Regular cardiac myocyte (primary cell): ENCODE measurements at places on chromosomes 1 and 21. TPM values are rescaled to one million over a fixed set of nuclear protein-coding genes. Genes with fewer than 3 reads are reported as not detected.

Gene KRTAP13-2
- total RNA-seq: not detected in 2 replicates

Gene AGBL4
- total RNA-seq: not detected in 2 replicates

Gene LEMD1
- not detected in 2 replicates for total RNA-seq

Gene SPRR4
- total RNA-seq: not detected in 2 replicates

Gene AMY1A
- total RNA-seq: not detected in 2 replicates

Gene F13B
- under 0.01 TPM in 1 of 2 replicates, not detected in the other for total RNA-seq

Gene FMN2
- 29.0 and 73.6 TPM in 2 replicates for total RNA-seq

Gene CTSE
- not detected in 2 replicates for total RNA-seq

Gene FOXO6
- under 0.01 TPM in 1 of 2 replicates, not detected in the other for total RNA-seq

Gene SPATA17
- 0.77 and 1.1 TPM in 2 replicates for total RNA-seq

Gene FPGT
- total RNA-seq: 17.3 and 23.4 TPM in 2 replicates
